ENCODE measurements at places on chromosomes 16 and 17.

DNA sequence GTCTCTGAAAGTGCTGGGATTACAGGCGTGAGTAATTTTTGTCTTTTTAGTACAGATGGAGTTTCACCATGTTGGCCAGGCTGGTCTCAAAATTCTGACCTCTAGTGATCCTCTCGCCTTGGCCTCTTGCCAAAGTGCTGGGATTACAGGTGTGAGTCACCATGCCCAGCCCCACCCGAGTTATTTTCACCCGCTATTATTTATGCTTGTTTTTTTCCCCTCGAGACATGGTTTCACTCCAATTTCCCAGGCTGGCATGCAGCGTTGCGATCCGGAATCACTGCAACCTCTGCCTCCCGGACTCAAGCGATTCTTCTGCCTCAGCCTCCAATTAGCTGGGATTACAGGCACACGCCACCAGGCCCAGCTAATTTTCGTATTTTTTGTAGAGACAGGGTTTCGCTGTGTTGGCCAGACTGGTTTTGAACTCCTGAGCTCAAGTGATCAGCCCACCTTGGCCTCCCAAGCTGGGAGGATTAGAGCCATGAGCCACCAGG, 9.2 kb downstream of the RPL23 start:
- no peak for DNase-seq
- H3K27me3 ChIP-seq: no peaks in the 10 kb centered on the region
- no peak overlapping the region for H3K4me3 ChIP-seq
- H3K4me1 ChIP-seq: no peaks in the 10 kb centered on the region

- H3K4me3 ChIP-seq: peak overlapping the region; percentile 65
- H3K27ac ChIP-seq: no peak overlapping the region
- no peak for DNase-seq
- H3K36me3 ChIP-seq: no peaks in the 10 kb centered on the region
- H3K27me3 ChIP-seq: no peaks in the 10 kb centered on the region
These were observed 4.6 kb downstream of the TSPOAP1 start for GRCh38 chr17:58324056-58324408.

DNA sequence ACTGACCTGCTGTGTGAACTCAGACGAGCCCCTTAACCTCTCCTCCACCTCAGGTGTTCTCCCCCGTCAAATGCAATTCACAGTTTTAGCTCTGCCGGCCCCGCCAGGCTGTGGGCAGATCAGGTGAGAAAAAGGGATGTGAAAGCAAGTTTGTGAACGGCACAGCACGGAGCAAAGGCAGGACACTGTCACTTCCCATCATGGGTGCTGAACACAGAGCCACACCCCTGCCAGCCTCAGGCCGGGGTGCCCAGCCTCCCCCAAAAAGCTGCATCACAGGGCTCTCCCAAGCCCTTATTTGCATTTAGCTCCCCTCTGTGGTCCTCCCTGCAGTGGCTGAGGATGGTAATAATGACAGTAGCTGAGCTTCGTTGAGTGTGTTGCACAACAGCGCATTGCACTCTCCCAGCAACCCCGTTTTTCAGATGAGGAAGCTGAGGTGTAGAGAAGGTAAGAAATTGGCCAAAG, 88.8 kb upstream of the TNRC6C start:
- no peaks in the 10 kb centered on the region for H3K36me3 ChIP-seq
- DNase-seq: no peak
- H3K4me3 ChIP-seq: no peak overlapping the region
- H3K4me1 ChIP-seq: peaks cover 8% of the 10 kb centered on the region
- H3K27ac ChIP-seq: no peak overlapping the region

GRCh38 chr16:58043571-58044155, 18.1 kb downstream of the MMP15 start:
- H3K27me3 ChIP-seq: no peaks in the 10 kb centered on the region
- no peak overlapping the region for H3K27ac ChIP-seq
- H3K4me1 ChIP-seq: peaks cover 26% of the 10 kb centered on the region
- H3K36me3 ChIP-seq: no peaks in the 10 kb centered on the region

DNA sequence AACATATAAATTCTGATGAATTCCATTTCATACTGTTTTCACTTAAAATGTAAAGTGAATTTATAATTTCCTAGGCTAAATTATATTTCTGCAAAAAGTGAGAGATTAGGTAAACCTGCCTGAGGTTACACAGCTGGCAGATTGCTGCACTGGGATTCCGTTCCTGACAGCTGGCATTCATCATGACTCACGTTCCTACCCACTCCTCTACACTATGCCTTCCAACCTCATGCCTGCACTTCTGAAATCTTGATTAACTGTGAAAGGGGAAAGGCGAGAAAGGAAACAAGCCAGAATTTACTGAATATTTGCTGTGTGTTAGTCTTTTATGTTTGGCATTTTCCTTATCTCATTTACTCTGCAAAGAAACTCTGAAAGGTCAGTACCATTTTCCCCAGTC, 73.3 kb upstream of the MON1B start:
- DNase-seq: no peak
- no peak overlapping the region for H3K27ac ChIP-seq
- H3K27me3 ChIP-seq: no peaks in the 10 kb centered on the region
- no peaks in the 10 kb centered on the region for H3K36me3 ChIP-seq

DNA sequence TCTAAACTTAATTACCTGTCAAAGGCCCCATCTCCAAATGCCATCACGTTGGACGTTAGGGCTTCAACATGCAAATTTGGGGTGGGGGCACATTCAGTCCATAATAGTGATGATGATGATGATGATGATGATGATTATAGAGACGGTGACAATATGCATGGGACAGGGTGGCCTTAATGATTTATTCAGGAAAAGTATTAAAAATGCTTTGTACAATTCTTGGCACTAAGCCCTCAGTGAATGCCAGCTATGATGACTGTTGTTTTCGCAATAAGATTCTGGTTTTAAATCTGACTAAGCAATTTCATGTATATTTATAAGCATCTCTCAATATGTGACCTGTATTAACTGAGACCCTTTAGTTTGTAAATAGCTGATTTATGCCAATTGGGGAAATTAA, 106.3 kb downstream of the C16orf95 start:
- peaks cover 9% of the 10 kb centered on the region for H3K4me1 ChIP-seq
- H3K36me3 ChIP-seq: no peaks in the 10 kb centered on the region
- H3K27me3 ChIP-seq: no peaks in the 10 kb centered on the region
- no peak for DNase-seq
- no peak overlapping the region for H3K4me3 ChIP-seq

Measured in testis (tissue), 5 donors.